Stromal cell of bone marrow (primary cell): ENCODE measurements at places on chromosomes 3 and 15.

DNA sequence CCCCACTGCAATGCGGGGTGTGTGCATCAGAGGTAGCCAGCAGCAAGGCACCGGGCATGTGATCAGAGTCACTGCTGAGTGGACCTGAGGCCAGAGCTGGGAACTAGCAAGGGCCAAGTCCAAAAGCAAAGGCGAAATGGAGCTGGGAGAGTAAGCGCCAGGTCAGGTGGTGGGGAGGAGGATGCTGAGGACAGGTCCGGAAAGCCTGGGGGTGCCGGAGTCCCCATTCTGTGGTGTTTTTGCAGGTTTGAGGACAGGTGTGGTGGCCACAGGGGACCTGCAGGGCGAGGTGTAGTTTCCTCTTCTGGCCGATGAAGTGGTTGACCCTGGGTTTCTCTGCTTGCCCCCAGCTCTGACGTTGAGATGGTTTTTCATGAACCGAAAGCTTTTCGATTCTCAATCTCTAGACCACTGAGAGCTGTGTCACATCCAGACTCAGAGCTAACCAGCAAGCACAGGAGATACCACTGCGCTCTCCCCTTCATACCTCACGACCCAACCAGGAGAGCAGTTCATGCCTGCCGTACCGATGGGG lies 35.0 kb upstream of the HES1 start:
- no peak for DNase-seq

DNA sequence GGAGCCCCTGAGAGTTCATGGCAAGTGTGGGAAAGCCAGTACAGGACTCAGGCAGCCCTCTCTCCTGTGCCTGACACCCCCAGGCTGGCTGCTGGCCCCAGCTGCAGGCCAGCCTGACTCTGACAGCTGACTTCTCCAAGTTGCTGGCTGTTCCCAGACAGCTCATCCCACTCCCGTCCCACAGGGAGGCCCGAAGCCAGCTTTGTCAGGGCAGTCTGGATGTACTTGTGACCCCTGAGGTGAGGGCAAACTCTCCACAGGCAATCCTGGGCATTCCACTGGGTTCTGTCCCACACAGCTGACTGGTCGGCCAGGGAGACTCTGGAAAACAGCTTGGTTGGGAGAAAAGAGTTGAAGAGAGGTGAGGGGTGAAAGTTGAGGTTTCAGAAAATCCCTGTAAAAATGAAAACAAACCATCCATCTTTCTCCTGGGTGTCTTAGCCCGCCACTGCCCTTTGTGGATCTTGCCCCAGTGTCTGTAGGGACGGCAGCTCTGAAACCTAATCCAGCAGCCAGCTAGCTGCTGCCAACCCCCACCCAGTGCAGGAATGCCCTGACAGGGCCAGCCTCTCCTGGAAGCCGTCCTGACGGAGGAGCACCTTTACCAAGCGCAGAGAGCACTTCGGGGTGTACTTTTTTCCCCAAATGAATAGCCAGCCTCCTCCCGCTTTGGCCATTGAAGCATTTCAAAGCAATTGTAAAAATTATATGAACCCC lies 87.9 kb downstream of the DNAJB8 start:
- DNase-seq: peak; percentile 49

DNA sequence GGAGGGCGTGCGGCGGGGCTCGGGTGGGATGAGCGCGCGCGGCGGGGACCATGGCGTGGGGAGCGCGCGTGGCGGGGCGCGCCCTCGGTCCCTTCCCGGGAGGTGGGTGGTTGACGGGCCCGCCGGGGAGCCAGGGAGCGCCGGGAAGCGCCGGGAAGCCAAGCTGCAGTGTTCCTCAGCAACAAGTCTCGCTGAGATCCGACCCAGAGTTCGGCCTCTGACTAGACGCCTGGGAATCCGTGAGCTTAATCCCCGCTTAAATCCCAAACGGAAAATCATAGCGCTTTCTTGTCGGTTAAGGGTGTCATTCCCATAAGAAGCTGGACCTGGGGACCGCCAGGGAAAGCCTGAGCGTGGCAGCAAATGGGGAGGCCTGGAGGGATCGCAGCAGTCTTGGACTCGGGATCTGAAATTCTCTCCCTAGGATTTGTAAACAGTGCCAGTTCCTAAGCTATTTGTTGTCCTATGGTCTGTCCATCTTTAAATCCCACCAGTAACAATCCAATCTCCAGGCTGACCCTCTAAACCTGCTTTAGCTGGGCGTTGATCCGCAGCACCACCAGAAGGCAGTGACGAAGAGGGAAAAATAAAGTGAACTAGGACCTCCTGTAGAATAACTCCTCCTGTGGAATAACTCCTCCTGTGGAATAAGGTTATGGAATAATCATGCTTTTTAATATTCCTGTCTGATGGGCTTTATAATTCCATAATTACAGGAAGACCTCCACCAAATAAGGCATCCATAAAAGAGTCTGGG lies 570 bp upstream of the NEDD4 start:
- peak; percentile 46 for DNase-seq

DNA sequence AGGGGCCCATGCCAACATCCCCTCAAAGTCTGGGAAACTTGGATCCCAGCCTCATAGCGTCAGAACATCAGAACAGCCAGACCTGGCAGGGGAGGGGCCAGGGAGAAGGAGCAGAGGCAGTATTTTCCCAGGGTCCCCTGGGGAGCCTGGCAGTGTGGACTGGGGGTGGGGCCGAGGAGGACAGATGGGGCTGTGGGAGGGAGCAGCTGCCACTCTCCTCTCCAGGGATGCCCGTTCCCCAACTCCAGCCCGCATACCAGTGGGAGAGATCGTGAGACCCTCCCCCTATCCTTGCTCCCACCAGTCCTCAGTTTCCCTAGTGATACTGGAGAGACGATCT lies 6.5 kb upstream of the DNAJB8 start:
- DNase-seq: no peak

GRCh38 chr15:98123834-98124233 lies 163.3 kb downstream of the ARRDC4 start:
- DNase-seq: no peak
